ENCODE measurements at places on chromosomes 4 and X.

DNA sequence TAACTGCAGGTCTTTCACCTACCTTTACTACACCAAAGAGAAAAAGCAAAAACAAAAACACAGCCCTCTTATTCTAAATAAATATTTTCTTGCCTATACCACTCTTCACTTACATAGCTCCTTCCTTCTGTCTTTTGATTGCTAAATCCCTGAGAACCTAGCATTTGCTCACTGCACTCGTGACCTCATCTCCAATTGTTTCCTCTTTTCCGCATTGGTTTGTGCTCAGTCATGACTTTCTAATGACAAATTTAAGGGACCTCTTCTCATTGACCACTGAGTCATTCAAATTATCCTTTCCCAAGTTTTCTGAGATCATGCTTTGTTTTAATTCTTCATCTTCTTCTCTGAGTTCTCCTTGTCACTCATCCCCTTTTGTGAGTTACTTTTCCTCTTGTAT, 1697.1 kb downstream of the STIM2 start:
- no peak for DNase-seq

DNA sequence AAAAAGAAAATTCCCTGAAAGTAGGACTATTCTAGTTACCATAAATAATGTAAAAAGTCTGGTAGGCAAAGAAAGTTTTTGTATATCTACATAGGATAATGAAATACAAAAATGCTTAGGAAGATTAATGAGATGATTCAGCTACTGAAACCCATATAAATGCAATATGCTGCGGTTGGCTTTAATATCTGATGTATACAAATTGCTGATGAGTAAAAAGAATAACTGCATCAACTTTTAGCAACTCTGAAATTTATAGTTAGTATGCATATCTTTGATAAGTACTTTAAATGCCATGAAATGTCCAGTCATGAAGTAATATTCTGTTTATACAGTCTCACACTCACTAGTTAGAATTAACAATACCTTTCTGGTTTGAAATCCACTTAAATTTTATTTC, 404.8 kb downstream of the TLL1 start:
- DNase-seq, result no peak

GRCh38 chr4:1939664-1940509, 68.7 kb downstream of the NSD2 start:
- no peak for DNase-seq

- DNase-seq, result no peak
Measured at GRCh38 chrX:32847921-32848320, 363.4 kb downstream of the DMD start.

DNA sequence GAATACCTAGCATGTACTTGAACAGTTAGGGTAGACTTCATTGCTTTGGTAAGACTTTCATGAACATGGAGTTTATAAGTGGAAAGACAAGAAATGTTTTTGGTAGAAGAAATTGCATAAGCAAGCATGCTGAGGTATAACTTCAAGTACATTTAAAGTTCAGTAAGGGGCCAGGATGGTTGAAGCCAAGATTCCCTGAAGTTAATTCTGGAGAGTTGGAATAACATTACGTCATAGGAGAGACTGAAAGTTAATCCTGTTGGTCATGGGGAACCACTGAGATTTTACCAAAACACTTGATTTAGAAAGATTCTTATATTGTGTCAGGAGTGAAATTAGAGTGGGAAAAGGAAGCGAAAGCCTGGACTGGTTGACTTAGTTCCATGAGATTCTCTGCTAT, 767.5 kb upstream of the MAGEB2 start:
- DNase-seq, result no peak

- DNase-seq, result no peak
Measured at GRCh38 chr4:182141061-182141460, 102.1 kb upstream of the TENM3 start.

DNA sequence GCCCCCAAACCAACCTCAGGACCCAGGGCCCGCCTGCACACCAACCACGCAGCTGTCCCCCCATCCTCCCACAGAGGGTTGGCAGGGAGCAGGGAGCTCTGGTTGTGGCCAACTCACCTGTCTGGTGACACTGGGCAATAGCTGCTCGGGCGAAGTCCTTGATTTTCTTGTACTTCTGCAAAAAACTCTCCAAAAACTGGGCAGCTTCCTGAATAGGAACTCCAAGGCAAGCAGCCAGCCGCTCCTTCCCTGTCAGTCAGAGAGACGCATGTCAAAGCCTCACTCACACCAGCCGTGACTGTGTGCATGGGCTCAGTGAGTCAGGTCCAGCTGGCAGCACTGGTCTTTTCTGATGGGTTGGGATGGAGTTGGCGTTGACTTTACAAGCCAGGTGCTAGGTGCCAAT, 26.4 kb downstream of the NAT8L start:
- DNase-seq, result no peak

DNA sequence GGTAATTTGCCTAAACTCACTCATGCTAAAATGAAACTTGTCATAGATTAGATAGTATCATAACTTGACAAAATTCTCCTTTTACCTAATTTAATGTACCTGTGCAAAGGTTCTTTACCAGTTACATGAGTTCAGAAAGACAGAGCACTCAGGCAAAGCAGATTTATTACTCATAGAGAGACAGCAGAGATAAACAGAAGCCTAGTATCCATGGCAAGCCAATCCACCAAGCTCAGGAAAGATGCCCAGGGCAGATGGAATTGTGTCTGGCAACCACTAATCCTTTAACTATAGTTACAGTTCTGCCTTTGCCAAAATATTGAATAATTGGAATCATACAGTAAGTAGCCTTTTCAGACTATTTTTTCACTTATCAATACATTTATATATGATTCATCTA, 826.2 kb downstream of the TECRL start:
- DNase-seq, result no peak

- DNase-seq, result no peak
Measured at GRCh38 chr4:88144866-88145300, 13.6 kb downstream of the ABCG2 start.

GRCh38 chr4:65502131-65502701, 168.1 kb downstream of the EPHA5 start:
- DNase-seq, result no peak

DNA sequence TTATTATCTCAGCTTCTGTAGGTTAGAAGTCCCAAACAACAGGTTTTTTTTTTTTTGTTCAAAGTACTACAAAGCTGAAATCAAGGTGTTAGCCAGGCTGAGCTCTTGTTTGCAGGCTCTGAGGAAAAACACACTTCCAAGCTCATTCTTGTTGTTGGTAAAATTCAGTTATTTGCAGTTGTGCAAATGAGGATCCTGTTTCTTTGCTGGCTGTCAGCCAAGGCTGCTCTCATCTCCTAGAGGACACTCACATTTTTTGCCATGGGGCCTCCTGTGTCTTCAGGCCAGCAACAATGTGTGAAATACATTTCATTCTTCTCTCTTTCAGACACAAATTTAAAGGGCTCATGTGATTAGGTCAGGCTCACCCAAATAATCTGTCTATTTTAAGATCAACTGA, 60.3 kb upstream of the HSD17B10 start:
- DNase-seq, result no peak

- no peak for DNase-seq
Measured at GRCh38 chr4:54093324-54094240, 6.4 kb upstream of the GSX2 start.

GRCh38 chr4:123345137-123345934, 51.3 kb upstream of the SPRY1 start:
- no peak for DNase-seq

DNA sequence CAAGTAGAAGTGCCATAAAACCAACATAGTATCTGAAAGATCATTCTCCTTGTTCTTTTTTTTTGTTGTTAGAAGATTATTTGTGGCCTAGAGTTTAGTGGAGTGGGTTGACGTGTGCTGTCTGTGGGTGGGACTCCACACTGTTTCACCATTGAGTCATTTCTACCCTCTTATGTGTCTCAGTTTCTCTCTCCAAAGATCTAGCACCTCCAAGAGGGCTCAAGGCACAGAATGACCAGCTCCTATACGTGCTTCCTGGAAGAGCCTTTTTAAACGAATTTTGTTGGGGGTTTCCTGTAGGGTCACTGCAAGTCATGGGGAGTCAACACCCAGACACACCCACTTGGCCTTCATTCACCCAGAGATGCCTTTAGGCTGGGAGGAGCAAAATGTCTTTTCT, 150.1 kb downstream of the KLF8 start:
- no peak for DNase-seq

DNA sequence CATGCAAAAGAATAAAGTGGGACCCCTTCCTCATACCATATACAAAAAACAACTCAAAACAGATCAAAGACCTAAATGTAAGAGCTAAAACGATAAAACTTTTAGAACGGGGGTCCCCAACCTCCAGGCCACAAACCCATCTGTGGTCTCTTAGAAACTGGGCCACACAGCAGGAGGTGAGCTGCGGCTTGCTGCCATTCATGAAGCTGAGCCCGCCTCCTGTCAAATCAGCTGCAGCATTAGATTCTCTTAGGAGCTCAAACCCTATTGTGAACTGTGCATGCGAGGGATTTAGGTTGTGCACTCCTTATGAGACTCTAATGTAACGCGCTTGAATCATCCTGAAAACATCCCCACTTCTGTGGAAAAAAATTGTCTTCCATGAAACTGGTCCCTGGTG, 7.0 kb upstream of the GATA1 start:
- DNase-seq, result no peak

DNA sequence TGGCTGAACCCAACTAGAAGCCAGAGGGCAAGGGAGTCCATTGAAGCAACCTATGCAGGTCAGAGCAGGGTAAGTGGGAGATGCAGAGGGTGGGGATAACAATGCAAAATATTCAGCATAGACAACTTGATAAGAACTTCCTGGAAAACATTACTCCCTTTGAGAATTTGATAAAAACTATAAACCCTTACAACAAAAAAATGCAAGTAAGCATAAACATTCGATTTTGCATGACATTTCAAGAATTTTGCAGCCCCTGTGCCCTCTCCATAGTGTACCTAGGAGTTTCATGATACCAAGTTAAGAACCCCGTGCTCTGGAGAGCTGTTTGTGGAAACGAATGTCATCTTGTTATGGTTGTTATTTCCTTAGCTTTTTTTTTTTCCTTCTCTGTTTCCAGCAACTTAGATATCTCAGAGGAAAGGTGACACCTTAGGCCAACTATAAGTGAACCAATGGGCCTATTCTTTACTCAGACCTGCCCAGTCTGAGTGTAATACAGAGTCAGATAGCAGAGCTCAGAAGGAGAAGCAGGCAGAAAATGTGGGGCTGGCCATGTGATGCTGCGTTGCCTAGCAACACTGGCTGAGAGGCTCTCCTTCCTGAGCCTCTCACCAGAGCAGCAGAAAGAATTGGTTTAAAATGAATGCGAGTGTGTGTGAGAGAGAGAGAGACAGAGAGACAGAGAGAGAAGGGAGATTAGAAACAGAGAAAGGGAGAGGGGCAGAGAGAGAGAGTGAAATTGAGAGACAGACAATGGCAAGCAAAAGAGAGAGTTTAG, 36.7 kb upstream of the GABRQ start:
- DNase-seq, result no peak

- no peak for DNase-seq
Measured at GRCh38 chr4:163697121-163697520, 202.6 kb downstream of the TMA16 start.

- DNase-seq, result no peak
Measured at GRCh38 chr4:168098248-168098717, 5.9 kb downstream of the ANXA10 start.

GRCh38 chrX:10142041-10142599, 14.7 kb upstream of the CLCN4 start:
- no peak for DNase-seq

DNA sequence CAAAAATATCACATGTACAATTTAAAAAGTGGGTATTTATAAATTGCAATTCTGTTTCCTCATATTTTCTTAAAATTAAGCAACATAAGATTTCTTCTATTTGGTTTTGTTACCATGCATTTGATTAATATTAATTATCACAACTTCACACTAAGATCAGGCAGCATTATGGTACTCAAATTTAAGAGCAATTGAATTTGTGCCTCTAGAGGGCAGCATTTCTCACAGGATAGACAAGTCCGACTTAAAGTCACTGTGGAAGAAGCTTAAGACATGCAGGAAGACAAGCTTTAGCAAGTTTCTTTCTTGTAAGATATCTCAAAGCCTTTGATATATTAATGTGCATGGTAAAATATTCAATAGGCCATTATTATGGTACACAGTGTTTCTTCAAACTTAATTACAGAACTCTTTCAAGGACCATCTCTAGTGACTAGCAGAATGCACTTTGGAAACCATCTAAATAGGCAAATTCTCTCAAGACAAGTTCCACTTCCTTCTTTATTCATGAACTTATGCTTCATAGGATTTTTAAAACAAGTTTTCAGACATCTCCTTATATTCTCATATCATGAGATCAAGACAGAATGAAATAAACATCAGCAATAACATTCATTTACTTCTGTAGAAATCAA, 35.0 kb downstream of the FBXW7 start:
- peak; percentile 61 for DNase-seq

DNA sequence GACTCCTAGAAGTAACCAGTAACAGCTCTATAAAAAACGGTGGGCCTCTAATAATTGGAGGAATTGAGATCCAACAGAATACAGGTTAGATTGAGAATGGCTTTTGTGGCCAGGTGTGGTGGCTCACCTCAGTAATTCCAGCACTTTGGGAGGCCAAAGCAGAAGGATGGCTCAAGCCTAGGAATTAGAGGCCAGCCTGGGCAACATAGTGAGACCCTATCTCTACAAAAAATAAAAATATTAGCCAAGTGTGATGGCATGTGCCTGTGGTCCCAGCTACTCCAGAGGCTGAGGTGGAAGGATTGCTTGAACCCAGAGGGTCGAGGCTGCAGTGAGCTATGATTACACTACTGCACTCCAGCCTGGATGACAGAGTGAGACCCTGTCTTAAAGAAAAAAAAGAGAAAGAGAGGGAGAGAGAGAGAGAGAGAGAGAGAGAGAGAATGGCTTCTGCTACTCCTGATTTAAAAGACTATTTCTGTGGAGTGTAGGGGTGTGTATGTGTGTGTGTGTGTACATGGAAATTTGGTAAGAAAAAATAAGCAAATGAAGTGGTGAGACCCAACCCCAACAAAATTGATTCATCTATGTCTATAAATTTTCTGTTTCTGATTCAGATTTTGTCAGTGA, 89.3 kb downstream of the FRMPD4 start:
- no peak for DNase-seq

- no peak for DNase-seq
Measured at GRCh38 chrX:135556055-135556454, 35.6 kb downstream of the INTS6L start.

DNA sequence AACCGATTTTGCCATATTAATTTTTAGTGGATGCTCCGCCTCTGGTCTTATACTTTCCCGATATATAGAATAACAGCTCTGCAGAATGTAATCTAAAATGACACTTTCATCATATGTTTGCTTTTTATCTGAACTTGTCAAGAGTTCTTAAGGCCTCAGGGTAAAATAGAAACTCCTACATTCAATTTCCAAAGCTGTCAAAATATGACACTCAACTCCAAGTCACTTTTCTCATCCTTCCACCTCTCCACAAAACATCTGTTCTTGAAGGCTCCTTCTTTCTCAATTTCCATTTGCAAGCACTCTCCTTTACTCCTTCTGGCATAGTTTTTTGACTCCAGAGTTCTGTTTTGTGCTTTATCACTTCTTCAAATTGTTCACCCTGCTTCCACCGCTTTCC, 242.2 kb downstream of the PDGFC start:
- DNase-seq, result no peak

GRCh38 chr4:64614276-64614675, 205.0 kb upstream of the TECRL start:
- DNase-seq, result no peak

- no peak for DNase-seq
Measured at GRCh38 chrX:72735561-72735960, 21.5 kb upstream of the PHKA1 start.

- no peak for DNase-seq
Measured at GRCh38 chr4:18041114-18041513, 19.6 kb upstream of the LCORL start.

GRCh38 chrX:45233531-45233930, 32.9 kb upstream of the DIPK2B start:
- no peak for DNase-seq

Data from central memory CD8-positive, alpha-beta T cell (primary cell).